PC-3 (cell line): ENCODE measurements at places on chromosomes 1 and 21. TPM values are rescaled to one million over a fixed set of nuclear protein-coding genes. Genes with fewer than 3 reads are reported as not detected.

Gene AIRE
- total RNA-seq, result not detected in 2 replicates

GRCh38 chr1:77146270-77146669 is 73.0 kb downstream of the PIGK start:
- no peak for DNase-seq

Gene SYT2
- total RNA-seq, result not detected in 2 replicates

GRCh38 chr1:3024588-3024987 is 3.3 kb downstream of the ACTRT2 start:
- DNase-seq, result no peak

DNA sequence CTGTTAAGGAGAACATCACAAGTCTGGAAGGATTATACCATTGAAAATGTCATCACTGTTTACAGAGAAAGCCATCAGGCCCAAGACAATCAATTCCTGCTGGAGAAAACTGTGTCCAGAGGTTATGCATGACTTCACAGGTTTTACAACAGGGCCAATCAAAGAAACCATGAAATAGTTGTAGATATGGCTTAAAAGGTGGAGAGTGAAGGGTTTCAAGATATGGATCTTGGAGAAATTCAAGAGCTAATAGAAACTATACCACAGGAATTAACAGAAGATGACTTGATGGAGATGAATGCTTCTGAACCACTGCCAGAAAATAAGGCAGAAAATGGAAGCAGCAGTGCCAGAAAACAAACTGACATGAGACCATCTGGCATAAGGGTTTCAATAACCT is 30.2 kb downstream of the USP1 start:
- DNase-seq, result no peak

DNA sequence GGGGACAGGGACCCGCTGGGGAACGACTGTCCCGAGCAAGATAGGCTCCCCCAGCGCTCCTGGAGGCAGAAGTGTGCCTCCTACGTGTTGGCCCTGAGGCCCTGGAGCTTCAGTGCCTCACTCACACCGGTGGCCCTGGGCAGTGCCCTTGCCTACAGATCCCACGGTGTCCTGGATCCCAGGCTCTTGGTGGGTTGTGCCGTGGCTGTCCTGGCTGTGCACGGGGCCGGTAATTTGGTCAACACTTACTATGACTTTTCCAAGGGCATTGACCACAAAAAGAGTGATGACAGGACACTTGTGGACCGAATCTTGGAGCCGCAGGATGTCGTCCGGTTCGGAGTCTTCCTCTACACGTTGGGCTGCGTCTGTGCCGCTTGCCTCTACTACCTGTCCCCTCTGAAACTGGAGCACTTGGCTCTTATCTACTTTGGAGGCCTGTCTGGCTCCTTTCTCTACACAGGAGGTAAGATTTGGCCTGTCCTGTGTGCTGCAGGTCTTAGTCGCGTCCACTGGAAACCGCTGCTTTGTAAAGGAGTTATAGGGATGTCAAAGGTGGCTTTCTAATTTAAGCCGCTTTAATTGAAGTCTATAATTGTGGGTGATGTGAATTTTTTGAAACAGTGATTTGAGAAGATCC is 717 bp downstream of the UBIAD1 start:
- peak; percentile 8 for DNase-seq

DNA sequence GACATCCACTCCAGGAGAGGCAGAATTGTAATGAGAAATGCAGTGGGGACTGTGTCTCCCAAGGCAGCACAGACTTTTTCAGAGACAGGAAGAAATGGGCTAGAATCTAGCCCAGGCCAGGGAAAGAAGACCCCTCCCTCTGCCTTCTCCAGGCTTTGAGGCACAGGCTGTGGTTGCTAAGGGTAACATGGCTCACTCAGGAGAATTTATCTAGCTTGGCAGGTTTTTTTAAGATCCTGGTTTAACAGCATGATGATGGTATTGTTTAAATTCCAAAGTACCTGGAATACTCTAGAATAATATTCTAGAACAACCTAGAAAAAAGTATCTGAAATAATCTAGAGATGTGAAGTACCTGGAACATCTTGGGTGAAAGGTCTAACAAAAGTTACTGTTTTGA is 125.6 kb downstream of the URB2 start:
- no peak for DNase-seq

DNA sequence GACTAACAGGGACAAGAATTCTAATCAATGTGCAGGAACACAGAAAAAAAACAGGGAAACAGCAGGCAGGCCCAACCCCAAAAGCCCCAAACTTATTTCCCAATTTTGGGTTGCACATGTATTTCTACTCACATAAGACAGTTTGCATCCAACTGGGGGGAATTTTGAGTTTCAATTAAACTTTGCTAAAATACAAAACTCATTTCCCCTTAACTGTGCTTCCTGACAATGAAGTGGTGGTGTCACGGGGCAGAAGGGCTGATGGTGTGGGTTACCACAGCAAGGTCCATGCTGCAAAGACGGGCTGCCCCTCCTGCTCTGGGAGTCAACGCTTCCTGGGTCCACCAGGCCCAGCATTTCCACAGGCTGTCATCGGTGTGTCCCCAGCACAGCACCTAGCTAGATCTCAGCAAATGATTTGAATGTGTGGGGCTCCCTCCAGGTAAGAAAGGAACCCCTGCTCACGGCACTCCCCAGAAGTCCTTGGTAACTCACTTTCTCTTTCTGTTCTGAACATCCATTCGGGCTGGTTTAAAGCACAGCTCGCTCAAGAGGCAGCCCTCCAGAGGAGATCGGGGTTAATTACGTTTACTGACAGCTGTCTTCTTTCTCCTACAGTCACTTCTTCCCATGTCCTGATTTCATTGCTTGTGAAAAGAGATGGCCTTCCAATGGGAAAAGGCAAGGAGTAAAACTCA is 27.4 kb downstream of the HIVEP3 start:
- no peak for DNase-seq

- no peak for DNase-seq
Observed at GRCh38 chr1:199472018-199472417, 555.5 kb upstream of the NR5A2 start.

GRCh38 chr1:182634306-182635072 is 30.3 kb upstream of the RGS16 start:
- no peak for DNase-seq

Gene OR2T33
- 0.18 TPM in 1 of 2 replicates, not detected in the other for total RNA-seq

Gene CR1L
- total RNA-seq, result not detected in 2 replicates

Gene PLCH2
- 5.9 and 7.2 TPM in 2 replicates for total RNA-seq

GRCh38 chr1:177122461-177123251 is 41.9 kb downstream of the ASTN1 start:
- no peak for DNase-seq

DNA sequence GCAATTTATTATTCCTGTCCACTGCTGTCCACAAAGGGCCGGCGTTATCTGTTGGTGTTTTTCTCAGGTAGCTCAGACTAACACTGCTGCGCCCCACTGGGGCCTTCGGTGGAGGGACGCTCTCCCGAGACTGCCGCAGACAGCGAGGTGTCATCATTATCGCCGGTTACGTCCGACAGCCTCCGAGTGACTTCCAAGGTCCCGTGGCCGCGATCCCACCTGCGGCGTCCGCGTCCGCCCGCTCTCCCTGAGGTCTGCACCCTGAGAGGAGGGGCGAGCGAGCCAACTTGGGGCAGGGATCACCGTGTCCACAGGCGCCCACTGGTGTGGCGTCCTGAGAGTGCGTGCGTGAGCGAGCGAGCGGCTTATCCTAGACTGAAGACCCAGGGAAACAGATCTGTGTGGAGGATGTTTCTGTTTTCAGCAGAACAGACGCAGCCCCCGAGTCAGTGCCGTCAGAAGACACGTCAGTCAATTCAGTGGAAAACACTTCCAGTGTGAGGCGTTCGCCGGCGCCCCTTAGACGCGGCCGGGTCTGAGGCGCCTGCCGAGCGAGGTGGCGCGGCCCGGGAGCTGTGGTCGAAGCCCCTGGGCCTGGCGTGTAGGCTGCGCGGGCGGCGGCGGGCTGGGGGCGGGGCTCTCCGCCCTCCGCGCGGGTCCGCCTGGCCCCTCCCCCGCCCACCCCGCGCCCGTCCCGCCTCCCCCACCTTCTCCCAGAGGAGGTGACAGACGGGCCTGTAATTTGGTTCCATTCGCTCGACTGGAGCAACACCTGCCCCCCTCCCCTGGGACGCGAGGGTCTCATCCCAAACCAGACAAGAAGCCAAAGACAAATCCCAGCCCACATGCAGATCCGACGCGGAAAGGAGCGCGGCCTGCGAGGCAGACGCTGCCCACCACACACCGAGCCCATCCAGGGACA is 12.6 kb downstream of the NHLH2 start:
- DNase-seq, result no peak

Gene IL12RB2
- 0.81 TPM in 1 of 2 replicates, not detected in the other for total RNA-seq

- DNase-seq, result no peak
Observed at GRCh38 chr1:83087851-83088250, 911.1 kb downstream of the TTLL7 start.

GRCh38 chr1:119006406-119007279 is 18.5 kb upstream of the TBX15 start:
- DNase-seq, result no peak

DNA sequence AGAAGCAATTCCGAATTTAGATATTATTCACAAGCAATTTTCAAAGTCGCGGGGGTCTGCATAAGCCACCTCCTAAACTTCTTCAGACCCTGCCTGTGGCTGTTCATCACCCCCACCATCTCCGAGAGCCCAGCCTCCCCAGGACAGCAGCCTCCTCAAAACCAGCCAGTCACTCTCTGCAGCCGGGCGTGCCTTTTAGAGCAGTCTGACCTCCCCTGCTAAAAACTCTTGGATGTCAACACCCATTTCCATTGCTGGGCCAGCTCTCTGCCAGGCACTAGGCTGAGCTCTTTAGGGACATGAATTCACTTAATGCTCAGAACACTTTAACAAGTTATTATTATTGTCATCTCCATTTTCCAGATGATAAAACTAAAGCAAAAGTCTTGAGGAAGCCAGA is 11.7 kb downstream of the ADPRS start:
- DNase-seq, result no peak

DNA sequence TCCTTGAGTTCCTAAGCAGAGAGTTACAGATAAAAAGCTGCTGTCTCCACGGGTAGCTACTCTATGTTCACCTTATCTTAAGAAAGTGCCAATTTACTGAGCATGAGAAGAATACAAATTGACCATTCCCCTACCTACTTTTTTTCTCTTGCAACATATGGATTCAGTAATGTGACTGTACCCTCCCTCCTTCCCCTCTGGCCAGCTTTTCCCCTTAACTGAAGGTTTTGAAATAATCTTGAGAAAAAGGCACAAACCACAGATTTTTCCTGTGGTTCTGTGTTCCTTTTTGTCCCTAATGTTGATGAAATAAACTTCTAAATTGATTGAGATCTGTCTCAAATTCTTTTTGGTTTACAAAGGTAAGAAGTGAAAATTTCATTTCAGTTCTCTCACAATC is 2.6 kb upstream of the CD2 start:
- DNase-seq, result no peak

- DNase-seq, result no peak
Observed at GRCh38 chr1:153790966-153791647, 15.9 kb downstream of the SLC27A3 start.

DNA sequence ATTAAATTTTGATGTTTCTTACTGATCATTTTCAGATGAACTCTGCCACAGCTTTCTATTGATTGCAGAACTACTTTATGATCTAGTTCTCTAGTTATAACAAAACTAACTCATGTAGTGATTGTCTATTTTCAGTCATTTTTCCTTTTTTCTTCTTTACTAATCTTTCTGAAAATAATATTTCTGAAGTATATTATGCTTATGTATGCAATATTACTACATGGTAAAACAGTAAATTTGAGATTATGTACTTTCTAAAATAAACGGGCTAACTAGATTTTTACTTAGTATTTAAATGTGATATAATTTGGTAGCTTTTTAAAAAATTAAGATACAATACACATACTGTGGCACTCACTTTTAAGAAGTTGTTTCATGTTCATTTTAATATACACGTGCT is 7.6 kb downstream of the TSNAX start:
- no peak for DNase-seq

- no peak for DNase-seq
Observed at GRCh38 chr1:12161324-12161661, 5.5 kb upstream of the TNFRSF1B start.

DNA sequence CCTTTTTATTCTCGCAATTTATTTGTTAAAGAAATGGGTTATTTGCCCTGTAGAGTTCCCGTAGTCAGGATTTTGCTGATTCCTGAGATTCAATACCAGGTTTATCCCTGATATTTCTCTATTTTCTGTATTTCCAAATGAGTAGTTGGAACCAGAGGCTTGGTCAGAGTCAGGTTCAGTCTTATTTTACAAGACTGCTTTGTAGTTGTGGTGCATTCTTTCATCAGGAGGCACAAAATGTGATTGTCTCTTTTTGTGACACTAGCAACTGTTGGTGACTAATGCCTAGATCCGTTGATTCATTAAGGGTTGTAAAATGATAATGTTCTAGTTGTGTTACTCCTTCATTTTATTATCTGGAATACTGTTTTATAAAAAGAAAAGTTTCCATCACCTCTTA is 95.5 kb upstream of the TPTE start:
- DNase-seq, result no peak

DNA sequence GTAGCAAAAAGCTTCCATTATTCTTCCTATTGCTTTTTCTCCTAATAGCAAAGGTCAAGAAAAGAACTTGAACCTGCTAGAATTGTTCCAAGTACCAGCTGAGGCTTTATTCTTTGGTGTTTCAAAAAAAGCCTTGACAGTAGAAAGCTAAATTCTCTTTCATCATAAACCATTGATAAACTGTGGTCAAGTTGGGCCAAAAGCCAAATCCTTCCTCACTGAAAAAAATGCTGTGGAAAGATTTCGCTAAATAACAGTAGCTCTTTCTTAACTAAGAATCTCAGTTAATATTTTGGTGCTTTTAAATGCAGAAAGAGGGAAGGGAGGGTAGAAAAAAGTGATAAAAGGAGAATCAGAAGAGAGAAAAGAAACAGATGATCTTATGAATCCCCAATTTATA is 14.0 kb upstream of the JAM2 start:
- DNase-seq, result no peak

GRCh38 chr1:165454091-165454610 is 9.2 kb upstream of the RXRG start:
- no peak for DNase-seq

DNA sequence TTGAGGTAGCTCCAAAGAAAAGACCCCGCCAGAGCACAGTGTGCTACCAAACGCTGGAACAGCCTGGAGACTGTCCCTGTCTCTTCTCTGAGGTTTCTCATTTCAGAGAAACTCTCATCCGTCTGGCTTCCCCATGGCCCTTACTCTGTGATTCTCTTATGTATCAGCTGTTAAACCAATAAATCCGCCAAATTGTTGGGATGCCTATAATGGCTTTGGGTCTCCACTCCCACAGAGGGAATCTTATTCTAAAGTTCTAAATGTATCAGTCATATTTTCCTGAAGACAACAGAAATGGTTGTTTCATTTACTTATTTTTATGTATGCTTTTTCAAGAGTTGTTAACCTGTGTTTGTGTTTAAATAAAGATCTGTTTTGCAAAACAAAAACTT is 4.0 kb downstream of the ERG start:
- no peak for DNase-seq

DNA sequence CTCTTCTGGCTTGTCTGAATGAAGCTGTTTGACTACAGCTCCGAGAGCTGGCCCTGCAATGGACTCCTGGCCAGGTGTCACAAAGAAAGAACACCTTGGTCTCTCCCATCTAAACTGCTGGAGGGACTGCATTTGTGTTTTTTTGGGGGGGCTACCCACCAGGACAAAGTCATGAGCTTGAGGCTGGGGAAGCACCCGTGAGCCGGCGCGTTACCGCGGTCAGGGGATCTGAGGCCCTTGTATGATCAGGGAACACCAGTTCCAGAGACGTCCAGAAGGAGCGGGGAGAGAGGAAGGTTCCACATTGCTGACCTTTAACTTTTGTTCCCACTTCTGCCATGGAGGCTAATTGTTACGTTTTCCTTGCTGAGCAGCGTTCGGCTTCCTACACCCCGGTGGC is 84.5 kb upstream of the C1orf174 start:
- DNase-seq, result no peak
